NCI-H446 (cell line): ENCODE measurements at places on chromosomes 3 and 15.

- DNase-seq, result peak; percentile 59
Measured at GRCh38 chr15:57213862-57214261, 162.4 kb upstream of the CGNL1 start.

DNA sequence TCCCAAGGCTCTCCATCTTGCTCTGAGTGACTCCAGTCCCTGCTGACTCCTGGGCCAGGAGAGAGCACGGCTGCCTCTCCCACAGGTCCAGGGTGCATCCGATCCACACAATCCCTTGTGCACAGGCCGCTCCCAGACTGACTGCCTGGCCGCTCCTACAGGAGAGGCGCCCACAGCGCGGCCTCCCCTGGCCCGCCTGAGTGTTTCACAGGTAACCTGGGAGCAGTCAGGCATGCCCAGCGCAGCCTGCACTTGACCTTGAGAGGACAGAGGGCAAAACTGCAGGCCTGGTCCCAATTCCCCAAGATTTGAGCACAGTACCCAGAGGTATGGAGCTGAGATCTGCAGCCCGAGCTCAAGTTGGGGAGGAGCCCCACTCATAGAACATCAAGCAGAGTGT, 490.2 kb downstream of the CNTN6 start:
- DNase-seq, result no peak

GRCh38 chr15:33857726-33858125, 110.6 kb upstream of the CHRM5 start:
- DNase-seq, result no peak

DNA sequence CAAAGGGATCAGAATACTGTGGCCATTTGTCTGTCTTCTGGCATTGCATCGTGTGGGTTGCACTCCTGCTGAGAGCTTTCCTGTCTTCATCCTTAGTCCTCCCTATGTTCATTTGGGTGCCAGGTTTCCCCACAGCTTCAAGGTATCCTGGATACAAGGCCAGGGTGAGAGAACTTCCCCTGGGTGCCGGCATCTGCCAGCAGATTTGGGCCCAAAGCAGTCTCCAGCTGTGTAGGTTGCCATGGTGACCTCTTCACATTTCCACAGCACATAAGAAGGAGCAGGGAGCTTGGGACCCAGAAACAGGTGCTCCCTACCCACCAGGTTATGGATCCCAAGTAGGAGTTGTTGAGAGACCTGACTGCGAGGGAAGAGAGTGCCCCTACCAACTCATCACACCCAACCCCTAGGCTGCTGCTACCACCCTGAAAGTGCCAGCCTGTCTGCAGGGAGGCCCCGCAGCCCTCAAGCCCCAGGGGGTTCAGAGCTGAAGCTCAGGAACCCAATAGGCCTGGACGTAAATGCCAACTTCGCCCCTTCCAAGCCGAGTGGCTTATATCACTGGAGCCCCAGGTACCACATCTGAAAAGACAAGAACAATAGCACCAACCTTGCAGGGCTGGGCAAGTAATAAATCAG, 19.9 kb downstream of the TTC21A start:
- DNase-seq, result peak; percentile 0

GRCh38 chr3:138850151-138850550, 15.4 kb upstream of the PIK3CB start:
- DNase-seq, result peak; percentile 68

GRCh38 chr15:83204697-83205096, 2.9 kb downstream of the HDGFL3 start:
- DNase-seq, result no peak

GRCh38 chr15:49720261-49720660, 99.4 kb downstream of the DTWD1 start:
- DNase-seq, result no peak

- DNase-seq, result no peak
Measured at GRCh38 chr3:115525731-115526130, 97.6 kb upstream of the GAP43 start.

GRCh38 chr3:53045518-53046170, at the start of gene SFMBT1:
Gene SFMBT1, minus strand, starts transcription at chr3:53046073. Its CDS starts 76,945 bp downstream, at chr3:52969128.
- DNase-seq, result peak; percentile 77

- DNase-seq, result no peak
Measured at GRCh38 chr3:175608911-175609310, 749.8 kb downstream of the NAALADL2 start.

GRCh38 chr3:27544372-27544865, 60.2 kb upstream of the SLC4A7 start:
- no peak for DNase-seq

GRCh38 chr15:50476143-50476542, 51.9 kb downstream of the USP8 start:
- no peak for DNase-seq

DNA sequence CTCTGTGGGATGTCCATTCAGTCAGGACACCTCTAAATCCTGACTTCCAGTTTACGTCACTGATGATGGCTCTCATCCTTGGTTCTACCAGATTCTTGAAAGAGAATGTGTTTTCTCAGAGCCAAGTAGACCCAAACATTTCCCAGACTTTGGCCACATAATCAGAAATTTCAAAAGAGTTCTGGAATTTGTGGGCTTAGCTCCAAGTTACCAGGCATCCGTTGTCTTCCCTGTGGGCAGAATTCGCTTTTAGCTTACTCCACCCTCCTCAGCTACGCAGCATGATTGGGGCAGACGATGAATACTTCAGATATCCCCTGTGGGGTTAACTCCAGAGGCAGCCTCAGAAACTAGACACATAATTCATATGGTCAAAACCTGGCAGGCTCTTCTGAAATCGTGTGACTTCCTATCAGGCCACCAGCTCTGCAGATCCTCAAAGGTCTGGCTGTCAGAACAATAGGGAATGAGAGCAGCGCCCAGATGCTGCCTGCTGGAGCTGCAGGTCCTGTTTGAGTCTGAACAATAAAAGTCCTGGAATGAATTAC, 30.6 kb downstream of the CRTC3 start:
- DNase-seq, result no peak

GRCh38 chr3:132457286-132457685, 40.0 kb downstream of the DNAJC13 start:
- DNase-seq, result no peak

DNA sequence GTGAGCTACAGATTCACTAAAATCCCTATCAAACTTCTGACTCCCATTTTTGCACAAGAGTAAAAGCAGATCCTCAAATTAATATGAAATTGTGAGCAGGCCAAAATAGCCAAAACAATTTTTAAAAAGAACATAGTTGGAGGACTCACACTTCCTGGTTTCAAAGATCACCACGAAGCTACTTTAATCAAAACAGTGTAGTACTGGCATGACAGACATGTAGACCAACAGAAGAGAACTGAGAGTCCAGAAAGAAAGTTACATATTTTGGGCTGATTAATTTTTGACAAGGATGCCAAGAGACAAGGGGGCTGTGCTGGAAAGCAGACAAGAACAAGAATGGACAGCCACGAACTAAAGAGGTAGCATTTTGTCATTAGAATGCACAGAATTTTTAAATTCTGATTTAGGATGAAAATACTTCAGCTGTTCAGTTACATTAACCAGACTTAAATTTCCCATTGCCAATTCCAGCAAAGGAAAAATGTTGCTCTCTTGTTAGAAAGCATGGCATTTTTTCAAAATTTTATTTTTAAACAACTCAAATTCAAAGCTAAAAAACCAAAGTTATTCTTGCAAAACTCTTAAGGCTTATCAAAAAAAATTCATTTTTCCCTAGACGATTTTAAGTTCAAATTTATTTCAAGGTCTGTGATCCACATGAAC, 14.0 kb downstream of the RYK start:
- DNase-seq, result no peak

DNA sequence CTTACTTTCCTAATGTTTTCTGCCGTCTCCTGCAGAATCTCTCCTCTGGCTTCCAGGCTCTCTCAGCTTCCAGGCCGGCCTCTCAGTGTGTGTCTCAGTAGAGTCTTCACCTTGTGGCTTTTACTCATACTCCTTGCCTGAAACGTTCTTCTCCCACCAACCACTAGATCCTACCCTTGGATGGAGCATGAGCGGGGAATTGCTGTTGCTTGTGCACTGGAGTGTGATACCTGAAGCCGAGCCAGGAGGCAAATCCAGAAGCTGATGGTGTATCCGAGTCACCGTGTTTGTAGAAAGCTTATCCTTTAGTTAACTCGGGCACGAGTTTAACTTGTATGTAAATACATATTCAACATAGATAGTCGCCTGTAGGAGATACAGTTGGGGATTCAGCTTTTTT, 285.0 kb upstream of the C2CD4B start:
- no peak for DNase-seq
